ENCODE measurements at places on chromosomes 2 and 18.

GRCh38 chr2:168738062-168738461 lies 64.4 kb upstream of the NOSTRIN start:
- no peak for DNase-seq

GRCh38 chr2:57396355-57397098 lies 650.1 kb upstream of the VRK2 start:
- DNase-seq = no peak

DNA sequence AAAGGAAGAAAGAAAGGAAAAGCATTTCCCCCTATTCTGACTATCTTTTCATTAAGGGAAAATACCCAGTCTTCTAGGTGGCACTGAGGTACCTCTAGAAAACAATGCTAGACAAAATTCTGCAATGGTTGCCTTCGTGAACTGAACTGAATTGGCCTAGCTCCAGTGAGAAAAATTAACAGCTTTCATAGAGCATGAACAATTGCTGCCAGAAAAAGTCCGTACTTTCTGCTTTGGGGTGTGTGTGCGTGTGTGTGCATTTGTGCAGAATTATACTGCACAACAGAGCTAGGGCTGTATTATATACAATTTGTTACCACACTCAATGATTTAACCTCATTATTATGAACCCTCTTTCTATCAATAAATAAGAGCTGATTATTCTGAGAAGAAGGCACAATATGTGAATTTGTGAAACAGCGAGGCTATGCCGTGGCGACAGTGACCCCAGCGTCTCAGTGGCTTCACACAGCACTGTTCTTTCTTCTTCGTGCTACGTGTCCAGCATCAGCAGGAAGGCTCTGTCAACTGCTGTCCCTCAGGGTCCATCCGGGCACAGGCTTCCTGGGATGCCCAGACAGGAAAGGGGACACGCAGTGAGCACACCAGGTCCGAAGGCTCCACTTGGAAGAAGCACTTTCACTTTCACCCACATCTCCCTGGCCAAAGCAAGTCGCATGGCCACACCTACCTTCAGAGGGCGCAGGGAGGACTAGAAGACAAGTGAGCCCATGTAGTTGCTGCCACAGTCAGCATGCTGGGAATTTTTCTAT lies 47.5 kb downstream of the PTGR3 start:
- DNase-seq = no peak

- DNase-seq = no peak
Measured at GRCh38 chr2:177599139-177599688, 206.6 kb downstream of the AGPS start.

DNA sequence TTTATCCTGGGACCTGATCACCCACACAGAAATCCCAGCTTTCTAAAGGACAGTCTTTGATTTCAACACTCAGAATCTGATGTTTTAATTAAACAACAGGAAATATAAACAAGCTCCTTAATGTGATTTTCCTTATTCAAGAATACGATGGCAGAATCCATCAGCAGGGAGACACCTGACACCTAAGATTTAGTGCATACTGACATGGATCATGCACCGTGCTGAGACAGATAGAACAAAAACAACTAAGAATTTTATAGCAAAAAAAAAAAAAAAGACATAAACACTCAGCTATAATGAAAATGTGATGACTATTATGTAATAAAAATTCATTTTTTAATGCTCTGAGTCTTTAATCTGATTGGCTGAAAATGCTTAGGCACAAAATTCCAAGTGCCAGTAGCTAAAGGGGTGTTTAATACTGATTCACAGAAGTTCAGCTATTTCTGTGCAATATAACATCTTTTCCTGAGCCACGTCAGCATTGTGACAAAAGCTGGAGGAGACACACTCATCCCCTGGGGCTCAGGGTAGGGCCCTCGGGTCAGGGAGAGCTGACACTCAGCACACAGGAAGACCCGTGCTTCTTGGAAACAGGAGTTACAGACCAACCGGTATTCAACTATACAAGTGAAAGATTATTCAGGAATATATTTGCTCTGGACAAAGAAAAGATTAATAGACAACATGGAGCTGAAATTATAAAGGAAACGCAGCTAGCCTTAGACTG lies 247.4 kb downstream of the FBXO15 start:
- DNase-seq = no peak

GRCh38 chr2:61707984-61708852 lies 145.6 kb downstream of the FAM161A start:
- peak; percentile 12 for DNase-seq

GRCh38 chr2:2662037-2662846 lies 331.2 kb upstream of the MYT1L start:
- no peak for DNase-seq

GRCh38 chr18:57803103-57803969 lies at the start of gene ATP8B1:
Gene ATP8B1 (minus strand): TSS chr18:57803315. CDS start chr18:57731807, 71,508 bp downstream.
- peak; percentile 61 for DNase-seq

- peak; percentile 38 for DNase-seq
Measured at GRCh38 chr2:207516206-207516605, 13.6 kb upstream of the CREB1 start.

- no peak for DNase-seq
Measured at GRCh38 chr2:217475101-217475500, 527.7 kb downstream of the TNS1 start.

- DNase-seq = no peak
Measured at GRCh38 chr2:134280726-134281125, 26.9 kb downstream of the MGAT5 start.

GRCh38 chr2:83850071-83850725 lies 608.9 kb downstream of the SUCLG1 start:
- peak; percentile 1 for DNase-seq

DNA sequence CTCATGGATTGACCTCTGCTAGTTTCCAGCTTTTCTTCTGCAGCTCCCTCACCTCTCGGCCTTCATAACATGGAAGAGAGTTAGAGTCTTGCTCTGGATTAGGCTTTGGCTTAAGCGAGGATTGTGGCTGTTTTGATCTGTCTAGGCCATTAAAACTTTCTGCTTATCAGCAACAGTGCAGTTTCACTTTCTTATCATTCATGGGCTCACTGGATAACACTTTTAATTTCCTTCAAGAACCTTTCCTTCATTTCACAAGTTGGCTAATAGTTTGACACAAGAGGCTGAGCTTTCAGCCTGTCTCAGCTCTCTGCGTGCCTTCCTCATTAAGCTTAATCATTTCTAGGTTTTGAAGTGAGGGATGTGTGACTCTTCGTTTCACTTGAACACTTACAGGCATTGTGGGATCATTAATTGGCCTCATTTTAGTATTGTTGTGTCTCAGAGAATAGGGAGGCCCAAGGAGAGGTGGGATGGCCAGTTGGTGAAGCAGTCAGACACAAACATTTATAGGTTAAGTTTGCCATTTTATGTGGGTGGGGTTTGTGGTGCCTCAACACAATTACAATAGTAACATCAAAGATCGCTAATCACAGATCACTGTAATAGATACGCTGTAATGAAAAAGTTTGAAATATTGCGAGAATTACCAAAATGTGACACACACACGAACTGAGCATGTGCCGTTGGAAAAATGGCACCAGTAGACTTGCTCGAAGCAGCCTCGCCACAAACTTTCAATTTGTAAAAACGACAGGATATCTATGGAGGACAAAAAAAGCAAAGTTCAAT lies 129.3 kb downstream of the ZNF236 start:
- DNase-seq = no peak

GRCh38 chr2:235963853-235964577 lies 204.2 kb downstream of the GBX2 start:
- no peak for DNase-seq

DNA sequence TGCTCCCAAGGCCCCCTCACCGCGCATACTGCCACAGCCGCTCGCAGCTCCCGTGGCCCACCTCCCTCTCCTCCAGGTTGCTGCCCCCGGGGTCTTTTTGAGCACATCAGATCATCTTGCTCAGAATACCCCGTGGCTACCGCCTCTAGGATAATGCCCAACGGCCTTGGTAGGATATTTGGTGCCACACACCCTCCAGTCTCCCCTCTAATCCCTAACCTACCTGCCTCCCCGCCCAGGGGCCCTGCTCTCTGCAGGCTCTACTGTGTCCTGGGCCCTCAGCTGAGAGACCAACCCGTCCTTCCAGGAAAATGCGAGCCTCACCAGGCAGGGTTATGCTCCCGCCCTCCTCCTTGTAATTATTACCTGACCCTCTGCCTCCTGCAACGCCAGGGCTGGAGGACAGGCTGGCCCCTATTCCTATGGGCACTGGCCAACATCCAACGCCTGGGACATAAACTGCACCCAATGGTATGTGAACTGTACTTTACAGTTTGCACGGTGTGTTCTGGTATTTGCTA lies 1.5 kb upstream of the MTCL1 start:
- no peak for DNase-seq

GRCh38 chr2:206343144-206343543 lies 68.7 kb downstream of the ZDBF2 start:
- DNase-seq = no peak

DNA sequence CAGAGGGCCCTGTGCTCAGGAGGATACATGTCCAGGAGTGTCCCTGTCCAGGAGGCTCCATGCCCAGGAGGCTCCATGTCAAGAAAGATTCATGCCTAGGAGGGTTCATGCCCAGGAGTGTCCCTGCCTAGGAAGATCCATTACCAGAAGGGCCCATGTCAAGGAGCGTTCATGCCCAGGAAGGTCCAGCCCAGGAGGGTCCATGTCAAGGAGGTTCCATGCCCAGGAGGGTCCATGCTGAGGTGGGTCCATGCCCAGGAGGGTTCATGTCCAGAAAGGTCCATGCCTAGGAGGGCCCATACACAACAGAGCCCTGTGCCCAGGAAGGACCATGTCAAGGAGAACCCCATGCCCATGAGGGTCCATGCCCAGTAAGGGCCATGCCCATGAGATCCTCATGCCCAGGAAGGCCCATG lies 7.0 kb downstream of the GPR35 start:
- DNase-seq = no peak

- no peak for DNase-seq
Measured at GRCh38 chr2:60095202-60095815, 458.1 kb downstream of the BCL11A start.

DNA sequence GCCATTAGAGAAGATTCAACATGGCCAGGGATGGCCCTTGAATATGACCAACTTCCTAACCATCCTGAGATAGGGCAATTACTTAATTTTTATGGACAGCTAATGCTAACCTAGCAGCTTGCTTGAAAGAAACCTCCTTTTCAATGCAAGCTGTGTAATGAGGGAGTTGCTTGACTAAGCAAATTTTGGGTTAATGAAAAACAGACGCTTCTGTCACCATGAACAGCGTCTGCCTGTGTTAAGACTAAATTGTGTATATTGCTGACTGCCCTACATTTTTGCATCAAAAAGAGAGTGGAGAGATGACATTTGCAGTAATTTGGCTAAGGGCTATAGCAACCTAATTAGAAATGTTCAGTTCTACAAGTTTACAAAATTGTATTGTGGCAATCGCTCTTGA lies 319.2 kb upstream of the LRATD1 start:
- no peak for DNase-seq

- no peak for DNase-seq
Measured at GRCh38 chr2:128285329-128285931, 33.2 kb downstream of the HS6ST1 start.

GRCh38 chr2:56333812-56334485 lies 150.2 kb downstream of the CCDC85A start:
- no peak for DNase-seq

DNA sequence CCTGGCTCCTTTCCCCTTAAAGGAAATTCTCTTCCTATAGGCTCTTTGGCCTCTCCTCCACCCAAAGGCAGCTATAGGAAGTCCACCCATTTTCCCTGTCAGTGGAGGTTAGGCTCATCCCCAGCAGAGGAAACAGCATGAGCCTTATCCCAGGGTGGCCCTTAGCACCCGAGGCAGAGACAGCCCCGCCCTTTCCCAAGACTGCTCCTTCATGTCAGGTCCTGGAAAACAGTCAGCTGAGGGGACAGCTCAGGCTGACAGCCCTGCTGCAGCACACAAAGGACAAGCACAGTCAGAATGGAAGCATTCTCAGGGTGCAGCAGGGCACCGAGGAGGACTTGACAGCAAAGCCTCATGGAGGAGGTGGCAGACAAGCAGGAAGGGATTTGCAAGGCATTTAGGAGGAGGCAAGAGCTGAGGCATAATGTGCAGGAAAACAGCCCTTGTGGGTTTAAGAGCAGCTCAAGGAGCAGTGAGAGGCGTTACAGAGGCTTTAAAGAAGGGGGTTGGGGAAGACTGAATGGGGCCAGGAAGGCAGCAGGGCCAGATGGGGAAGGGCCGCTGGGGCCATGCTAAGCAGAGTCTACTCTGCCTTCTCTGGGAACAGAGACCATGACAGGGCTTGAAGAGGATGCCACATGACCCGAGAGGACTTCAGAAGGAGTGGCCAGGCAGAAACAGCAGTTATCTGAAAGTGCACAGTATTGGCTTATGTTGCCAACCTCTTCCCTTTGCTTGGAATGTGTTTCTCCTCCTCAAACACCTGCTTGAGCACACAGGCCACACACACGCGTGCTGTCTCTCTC lies 216.6 kb downstream of the SH3BP4 start:
- no peak for DNase-seq

GRCh38 chr2:160050147-160050546 lies 12.3 kb downstream of the PLA2R1 start:
- DNase-seq = no peak

- no peak for DNase-seq
Measured at GRCh38 chr2:152426801-152427200, 91.8 kb downstream of the FMNL2 start.

DNA sequence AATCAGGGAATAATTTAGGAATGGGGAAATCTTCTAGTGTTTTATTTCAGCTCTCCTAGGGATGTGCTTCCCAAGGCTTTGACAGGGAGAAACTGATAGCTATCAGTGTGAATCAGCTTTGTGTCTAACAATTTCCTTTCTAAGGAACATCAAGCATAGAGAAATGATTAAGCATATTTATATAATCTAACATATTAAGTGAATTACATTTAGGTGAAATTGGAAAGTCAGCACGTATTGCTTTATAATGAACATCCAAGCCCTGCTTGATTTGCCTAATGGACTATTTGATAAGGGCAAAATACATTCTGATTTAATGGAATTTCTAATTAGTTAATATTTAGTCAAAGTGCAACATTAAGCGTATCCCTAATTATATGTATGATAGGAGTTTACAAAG lies 19.5 kb upstream of the TSPYL6 start:
- DNase-seq = peak; percentile 21

GRCh38 chr2:69798909-69799526 lies 30.4 kb upstream of the GMCL1 start:
- DNase-seq = peak; percentile 78

DNA sequence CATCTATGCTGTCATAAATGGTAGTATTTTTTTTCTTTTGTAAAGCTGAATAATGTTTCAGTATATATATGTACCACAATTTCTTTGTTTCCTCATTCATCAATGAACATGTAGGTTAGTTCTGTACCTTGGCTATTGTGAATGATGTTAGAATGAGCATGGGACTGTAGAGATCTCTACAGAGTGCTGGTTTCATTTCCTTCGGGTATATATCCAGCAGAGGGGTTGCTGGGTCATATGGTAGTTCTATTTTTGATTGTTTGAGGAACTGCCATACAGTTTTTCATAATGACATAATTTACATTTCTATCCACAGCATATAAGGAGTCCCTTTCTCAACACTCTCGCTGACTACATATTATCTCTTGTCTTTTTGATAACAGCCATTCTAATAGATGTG lies 243.5 kb downstream of the CDH7 start:
- no peak for DNase-seq

- DNase-seq = no peak
Measured at GRCh38 chr2:194559523-194559922, 1097.5 kb upstream of the SLC39A10 start.

Data from fibroblast of skin of abdomen (primary cell).